ENCODE measurements at places on chromosomes 13 and 19.

DNA sequence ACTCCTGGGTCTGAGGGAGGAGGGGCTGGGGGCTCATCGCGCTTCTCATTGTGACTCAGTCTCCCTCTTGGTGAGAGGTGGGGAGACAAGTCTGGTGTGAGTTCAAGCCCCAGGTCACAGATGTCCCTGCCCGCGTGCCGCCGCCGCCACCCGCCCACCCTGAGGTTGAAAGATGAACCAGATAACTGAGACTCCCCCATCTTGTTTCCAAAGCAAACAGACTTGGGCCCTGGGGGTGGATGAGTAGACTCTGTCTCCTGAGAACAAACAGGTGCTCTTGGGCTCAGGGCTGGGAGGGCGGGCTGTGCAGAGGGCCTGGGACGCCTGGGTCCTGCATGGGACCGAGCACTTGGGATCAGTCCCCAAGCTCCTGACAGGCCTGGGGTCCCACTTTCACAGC lies 567 bp downstream of the SBK2 start:
- DNase-seq = no peak

DNA sequence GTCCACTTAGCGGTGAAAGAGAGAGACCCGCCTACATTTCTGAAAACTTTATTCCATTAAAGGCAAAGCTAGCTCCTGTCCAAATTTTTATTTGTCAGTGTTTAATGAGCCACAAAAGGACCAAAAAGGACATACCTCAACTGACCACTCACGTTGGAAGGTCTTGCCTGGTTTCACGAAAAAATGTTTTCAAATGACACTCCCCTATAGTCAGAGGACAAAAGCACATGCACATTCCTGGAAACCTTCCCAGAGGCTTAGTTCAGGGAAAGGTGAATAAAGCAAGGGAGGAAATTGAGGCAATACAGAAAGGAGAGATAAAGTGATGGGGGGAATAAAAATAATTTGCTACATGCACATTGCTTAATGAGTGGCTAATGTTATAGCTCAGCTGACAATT lies 55.6 kb downstream of the DOCK9 start:
- DNase-seq = no peak

- no peak for DNase-seq
These were observed 7.5 kb upstream of the C5AR2 start for GRCh38 chr19:47324502-47324901.

DNA sequence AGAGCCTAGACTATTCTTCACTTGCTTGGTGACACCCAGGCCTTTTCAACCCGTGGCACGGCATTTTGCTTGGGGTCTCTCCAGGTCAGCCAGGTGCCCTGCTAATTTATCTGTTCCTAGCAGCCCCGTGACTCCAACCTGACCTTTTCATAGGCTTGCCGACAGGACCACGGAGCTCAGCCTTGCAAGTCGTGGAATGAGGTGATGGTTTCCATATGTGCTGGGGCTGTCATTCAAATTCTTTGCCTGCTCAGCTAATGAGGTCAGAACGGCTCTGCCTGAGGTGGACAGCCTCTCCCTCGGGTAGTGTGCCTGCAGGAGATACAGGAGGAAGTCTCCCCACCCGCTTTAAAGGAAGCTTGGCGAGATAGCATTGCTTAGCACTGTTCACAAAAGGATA lies 61.0 kb downstream of the SHISA2 start:
- DNase-seq = no peak

DNA sequence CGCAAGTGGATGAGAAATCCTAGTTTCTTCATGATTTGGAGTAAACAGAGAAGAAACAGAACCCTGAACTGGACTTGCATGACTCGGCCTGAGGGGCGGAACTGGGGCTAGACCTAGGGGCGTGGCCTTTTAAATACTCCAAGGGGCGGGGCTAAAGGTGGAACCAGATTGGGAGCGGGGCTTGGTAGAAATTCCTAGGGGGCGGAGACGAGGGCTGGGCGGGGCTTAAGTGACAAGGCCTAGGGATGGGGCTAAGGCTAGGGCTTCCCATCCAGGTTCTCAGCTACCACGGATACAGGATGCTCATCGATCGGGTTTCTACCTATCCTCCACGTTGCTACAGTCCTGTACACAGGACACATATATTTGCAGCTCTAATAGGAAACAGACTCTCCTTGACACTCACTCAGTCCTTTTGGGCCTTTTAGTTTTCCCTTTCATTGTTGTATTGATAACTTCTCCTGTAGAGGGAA lies 372 bp upstream of the ZNF699 start:
- DNase-seq = peak; percentile 71

DNA sequence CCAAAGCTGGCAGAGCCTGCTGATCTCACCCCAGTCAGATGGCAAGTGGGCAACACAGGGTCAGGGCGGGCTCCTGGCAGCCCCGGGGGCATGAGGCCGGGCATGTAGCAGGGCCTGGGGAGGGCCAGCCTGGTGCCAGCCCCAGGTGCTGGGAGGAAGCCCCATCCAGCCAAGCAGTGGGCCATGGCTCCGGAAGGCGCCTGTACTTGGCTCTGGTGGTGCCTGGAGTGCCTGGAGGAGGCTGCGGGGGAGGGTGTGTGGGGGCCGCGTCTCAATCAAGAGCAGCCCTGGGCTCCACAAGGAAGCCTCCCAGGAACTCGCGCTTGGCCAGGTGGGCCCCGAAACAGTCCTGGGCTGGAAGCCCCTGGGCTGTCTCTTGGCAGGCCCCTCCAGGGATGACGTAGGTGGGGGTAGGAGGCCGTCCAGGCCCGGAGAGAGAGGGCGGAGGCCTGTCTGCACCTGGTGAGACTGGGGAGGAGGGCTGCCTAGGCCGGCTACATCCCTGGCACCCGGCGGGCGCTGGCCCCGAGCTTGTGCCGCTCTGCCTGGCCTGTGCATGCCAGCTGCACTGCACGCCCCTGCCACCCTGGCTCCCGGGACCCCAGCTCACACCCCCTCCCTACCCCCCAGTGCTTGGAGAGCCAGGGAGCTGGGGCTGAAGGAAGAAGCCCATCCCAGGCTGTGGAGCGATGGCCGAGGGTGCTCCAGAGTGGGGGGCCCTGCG lies 45.9 kb downstream of the COMP start:
- DNase-seq = no peak

DNA sequence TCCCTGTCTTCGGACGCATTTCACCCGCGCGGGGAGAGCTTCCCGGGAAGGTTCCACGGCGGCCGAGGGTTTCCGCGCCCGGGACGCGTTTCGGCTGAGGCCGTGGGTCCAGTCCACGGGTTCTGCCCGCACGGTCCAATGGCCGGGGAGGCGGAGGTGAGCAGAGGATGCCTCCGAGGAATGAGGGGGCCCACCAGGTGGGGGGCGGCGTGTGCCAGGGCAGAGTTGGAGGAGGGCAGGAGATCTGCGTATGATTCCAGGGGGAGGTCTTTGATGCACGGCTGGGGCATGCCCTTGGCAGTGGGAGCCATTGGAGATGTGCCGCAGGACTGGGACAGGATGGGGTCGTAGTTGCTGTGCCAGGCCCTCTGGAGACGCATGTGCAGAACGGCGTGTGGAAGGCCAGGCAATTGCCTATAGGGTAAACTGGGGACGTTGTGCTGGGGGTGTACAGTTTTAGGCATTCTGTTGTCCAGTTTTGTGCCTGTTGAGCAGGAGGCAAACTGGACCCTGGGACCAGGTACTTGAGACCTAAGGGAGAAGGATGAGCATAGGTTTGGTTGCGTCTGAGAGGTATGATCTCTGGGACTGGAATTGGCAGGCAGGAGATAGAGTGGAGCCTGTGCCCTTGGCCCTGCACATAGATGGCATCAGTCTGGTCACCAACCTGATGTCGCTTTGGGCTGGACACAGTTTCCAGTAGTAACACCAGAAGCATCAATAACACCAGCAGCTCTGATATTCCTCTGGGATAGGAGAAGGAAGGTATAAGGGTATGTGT lies 751 bp downstream of the ZNF584 start:
- DNase-seq = no peak

DNA sequence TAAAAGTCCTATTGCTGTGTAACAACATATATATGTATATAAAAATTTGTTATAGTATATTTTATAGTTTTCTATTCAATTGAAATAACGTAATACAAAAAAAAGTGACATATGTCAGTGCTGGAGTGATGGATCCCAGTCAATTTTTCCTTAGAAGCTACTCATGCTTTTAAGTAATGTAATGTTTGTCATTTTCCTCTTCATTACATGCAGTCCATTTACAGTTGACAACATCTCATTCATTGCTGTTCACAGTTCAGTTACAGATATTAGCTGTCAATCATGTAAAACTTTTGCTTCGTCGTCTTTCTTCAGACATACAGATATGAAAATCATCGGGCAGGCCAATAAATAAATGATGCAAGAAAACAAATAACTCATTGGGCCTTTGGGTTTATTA lies 525.1 kb upstream of the PRR20A start:
- DNase-seq = no peak

- no peak for DNase-seq
These were observed 24.1 kb upstream of the WTIP start for GRCh38 chr19:34457446-34457845.

GRCh38 chr19:16919496-16919895 lies 30.7 kb downstream of the F2RL3 start:
- no peak for DNase-seq

GRCh38 chr13:51523082-51523518 lies 61.2 kb upstream of the WDFY2 start:
- DNase-seq = no peak

DNA sequence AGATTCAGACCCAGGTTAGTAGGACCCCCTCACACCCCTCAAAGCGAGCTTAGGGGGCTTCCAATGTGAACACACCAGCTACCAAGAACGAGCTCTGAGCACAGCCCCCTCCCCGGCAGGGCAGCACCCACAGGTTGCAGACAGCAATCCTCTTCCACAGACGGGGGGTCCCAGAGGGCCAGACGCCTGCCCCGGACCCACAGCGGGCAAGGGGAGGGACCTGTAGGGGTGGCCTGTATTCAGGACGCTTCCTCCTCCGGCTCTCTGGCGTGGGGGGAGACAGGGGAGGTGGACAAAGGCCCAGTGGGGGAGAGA lies 4.8 kb downstream of the TTYH1 start:
- no peak for DNase-seq

DNA sequence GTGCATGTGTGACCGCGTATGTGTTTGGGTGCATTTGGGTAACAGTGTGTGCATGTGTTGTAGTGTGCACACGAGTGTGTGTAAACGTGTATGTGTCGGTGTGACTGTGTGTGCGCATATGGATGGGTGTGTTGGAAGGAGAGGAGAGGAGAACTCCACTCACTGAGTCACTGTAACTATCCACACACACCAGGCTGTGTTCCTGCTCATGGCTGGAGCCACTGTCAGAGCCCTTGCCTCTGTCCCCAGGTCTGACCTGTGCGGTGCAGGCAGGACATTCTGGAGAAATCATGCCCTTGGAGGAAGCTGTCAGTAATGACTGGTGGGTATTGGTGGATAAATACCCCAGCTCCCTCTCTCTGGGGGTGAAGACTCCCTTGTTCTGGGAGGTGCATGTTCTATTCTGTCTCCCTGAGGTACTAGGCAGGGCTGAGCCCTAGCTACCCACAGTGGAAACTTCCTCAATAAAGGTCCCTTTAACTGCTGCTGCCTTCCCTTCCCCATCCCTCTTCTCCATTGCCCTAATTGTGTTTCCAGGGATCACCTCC lies 48.4 kb downstream of the CYP4F22 start:
- no peak for DNase-seq

GRCh38 chr19:4032436-4032835 lies 24.9 kb downstream of the PIAS4 start:
- DNase-seq = no peak

GRCh38 chr19:40398417-40399131 lies 8.6 kb upstream of the HIPK4 start:
- peak; percentile 27 for DNase-seq

- no peak for DNase-seq
These were observed 50.5 kb upstream of the ZNF429 start for GRCh38 chr19:21454901-21455300.

DNA sequence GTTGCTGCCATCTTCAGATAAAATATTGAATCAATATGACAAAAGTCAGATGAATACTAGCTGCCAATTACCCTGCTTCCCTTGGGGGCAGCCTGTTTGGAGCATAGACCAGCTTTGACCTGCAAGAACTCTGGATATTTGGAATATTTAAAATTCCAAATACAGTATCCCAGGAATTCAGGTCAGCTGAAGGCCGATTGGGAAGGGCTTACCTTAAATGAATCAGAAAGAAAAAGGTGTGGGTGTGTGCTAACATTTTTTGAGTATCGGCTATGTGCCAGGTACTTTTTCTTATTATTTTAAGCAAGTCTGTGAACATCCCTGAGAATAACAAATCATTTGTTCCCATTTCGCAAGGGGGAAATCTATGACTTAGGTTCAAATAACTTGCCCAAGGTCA lies 1.8 kb upstream of the RUBCNL start:
- DNase-seq = no peak

- DNase-seq = no peak
These were observed 193.3 kb downstream of the SLC7A1 start for GRCh38 chr13:29402166-29402636.

DNA sequence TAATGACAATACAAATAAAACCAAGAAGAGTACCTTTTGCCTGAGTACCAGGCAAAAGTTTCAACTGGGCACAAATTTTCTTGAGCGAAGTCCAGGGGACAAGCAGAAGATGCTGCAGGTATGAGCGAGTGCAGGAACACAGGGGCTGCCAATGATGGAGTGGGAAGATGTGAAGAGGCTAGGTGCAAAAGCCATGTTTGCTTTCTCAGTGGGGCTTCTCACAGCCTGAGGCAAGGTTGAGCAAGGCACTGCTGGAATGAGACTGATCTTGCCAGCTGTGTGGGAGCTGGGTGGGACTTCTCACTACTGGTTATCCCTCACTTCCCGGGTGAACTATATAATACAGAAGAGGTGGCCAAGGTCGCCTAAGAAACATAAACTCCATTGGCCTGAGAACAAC lies 1200.7 kb downstream of the SLITRK1 start:
- DNase-seq = no peak

Measured in stimulated activated CD8-positive, alpha-beta memory T cell treated with anti-CD3 and anti-CD28 coated beads, Interleukin-4, amount 100 ng/mL, for 1 hour (primary cell).